ENCODE measurements at places on chromosomes 4 and X.

DNA sequence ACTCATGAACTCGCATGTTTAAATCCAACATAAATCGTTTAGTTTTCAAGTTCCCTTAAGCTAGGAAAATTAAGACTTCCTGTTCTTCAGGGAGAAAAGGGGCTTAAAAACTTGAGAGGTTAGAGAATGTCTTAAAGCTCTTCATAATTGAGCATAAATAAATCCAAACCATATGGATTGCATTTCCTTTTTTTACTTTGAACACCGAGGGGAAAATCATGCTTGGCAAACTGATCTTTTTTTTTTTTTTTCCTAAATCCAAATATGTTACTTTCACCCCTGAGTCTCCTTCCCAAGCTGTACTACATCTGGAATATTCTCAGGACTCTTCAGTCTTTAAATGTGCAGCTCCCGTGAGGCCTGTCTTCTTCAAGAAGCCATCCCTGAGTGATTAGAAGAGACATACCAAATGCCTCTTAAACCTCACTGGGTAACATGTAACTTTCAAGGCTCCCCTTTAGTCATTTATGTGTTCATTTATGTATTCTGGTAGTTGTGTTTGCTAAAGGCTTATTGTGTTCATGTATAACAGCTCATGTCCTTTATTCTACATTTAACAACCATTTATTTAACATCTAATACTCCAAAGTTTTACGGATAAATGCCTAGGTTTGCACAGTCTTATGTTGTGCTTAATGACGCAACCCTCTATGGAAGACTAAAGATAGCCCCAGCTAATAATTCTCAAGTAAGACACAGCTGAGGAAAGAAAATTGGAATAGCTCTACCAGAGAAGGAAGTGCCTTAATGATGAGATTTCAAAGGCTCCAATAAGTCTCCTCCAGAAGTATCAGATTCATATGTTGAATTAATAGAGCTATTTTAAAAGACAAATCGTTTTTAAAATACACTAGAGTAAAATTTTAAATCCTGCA, 107.0 kb downstream of the AGTR2 start:
- DNase-seq, result no peak

DNA sequence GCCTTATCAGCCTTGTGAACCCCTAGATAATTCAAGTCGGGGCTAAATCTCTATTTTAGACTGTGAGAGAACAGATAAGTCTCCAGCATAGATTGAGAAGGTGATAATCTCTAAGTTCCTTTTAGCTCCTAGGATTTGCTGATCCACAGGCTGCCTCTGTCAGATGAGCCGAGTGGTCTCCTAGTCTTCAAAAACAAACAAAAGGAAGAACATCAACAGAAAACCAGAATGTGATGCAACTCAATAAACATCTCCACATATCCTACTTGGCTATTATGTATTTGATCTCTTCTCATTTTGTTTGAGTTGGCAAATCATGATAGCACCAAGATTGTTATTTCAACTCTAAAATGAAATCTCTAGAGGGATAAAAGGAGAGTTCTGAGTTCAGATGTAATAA, 88.4 kb upstream of the SLC7A11 start:
- no peak for DNase-seq

DNA sequence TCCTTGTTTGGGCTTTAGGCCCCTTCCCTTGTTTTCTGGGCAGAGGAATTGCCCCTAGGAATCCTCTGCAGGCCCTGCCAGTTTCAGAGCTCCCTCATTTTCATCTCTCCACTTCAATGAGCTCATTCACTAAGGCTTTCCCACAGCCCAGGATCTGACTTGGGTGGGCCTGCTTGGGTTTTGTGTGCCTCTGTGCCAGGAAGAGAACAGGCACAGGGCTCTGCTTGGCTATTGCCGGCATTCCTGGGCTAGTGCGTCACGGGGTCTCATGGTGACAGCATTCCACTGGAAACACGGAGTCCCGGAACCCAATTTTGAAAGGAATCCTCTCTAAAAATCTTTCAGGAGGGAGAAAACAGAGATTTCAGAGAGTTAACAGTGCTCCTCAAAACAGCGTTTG, 150.5 kb downstream of the VCX3A start:
- DNase-seq, result no peak

GRCh38 chr4:121189326-121190215, 25.4 kb upstream of the TNIP3 start:
- DNase-seq, result no peak

DNA sequence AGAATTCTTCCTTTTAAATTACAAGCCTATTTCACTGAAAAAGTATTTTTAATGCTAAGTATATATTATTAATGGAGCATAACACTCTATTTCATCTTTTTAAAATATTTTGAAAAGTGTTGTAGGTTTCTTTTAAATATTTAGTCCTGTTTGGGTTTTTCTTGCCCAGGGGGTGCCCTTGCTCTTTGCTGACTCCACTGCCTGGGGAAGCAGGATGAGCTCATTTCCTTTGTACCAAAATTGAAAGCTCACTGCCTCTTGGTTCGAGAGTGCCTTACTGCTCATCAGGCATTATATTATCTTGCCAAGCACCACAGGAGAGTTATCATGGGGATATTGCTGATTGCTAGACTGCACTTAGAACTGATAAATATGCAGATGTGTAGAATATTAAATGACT, 819.2 kb downstream of the PCDH18 start:
- no peak for DNase-seq

GRCh38 chr4:80070880-80071603, 2.0 kb downstream of the ANTXR2 start:
- DNase-seq, result no peak

GRCh38 chrX:71367396-71367795, 1.2 kb downstream of the TAF1 start:
- no peak for DNase-seq

GRCh38 chr4:26412381-26413372, 77.6 kb downstream of the CCKAR start:
- no peak for DNase-seq

- DNase-seq, result no peak
Observed at GRCh38 chr4:154024097-154024694, 235.3 kb upstream of the SFRP2 start.

GRCh38 chr4:89113415-89113814, 2.1 kb downstream of the TIGD2 start:
- DNase-seq, result no peak

DNA sequence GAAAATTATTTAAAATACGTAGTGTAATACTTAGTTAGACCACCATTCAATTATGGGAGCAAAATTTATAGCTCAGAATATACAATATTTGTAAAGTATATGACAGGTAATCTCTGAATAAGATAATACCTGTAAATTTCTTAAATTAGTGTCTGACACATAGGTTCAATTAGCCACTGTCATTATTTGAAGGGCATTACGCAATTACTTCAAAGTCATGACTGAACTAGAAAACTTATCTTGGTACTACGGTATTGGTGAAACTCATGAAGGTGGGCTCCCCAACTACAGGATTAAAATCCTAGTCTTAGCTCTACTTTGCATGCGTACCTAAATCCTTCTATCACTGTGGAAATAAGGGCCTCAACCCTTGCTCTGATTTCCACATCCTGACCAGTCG, 860.7 kb downstream of the PCDH19 start:
- DNase-seq, result no peak

GRCh38 chrX:63920875-63921274, 135.9 kb upstream of the ARHGEF9 start:
- DNase-seq, result no peak

DNA sequence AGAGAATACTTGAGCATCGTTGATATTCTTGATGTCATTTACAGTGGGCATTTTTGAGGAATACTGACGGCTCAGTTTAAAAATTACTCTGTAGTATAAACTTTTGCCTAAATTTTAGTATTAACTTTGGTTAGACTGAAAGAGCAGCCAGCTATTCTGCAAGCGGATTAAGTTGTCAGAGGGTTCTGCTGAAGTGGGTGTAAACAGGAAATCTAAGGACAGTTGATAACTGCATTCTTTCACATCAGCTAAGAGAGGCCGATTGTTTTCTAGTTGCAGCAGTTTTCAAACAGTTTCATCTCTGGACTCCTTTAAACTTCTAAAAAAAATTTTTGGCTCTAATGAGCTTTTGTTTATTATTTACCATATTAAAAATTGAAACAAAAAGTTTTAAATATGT, 149.6 kb downstream of the RAPGEF2 start:
- DNase-seq, result no peak

DNA sequence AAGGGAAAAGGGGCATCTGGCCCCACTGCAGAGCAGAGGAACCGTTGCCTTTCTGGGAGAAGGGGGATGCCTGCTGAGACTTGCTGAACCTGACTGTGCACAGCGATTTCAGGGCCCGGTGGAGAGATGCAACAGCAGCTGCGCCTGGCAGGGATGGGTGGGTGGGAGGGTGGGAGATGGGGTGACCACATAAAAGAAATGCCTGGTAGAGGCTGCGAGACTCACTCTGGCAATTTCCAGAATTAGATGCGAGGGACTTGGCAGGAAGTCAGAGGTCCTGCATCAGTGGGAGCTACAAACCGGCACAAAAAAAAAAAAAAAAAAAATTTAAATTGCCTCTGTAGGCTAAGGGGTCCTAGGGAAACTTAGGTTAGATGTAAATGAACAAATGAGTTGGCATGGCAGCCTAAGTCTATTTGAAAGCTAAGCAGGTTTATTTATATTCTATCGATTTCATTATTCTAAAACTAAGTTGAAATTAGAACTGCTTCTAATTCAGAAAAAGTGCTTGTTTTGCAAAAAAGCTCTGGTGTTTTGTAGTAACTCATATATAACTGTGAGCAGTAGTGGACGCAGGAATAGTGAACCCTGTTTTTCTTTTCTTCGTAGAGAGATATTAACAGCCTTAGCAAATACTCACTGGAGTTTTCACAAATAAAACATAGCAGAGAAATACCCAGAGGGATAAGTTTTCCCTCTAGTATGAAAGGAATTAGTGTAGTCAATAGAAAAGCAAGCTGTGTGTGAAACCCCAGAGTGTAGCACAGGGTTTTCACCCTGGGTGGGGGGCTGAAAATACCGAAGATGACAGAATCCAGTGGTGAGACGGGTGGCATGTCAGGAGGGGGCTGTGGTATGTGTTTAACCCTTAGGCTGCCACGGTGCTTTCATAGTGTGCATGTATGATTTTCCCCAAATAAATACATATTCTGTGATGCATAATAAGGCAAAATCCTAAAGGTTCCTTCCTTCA, 130.1 kb downstream of the EGF start:
- DNase-seq, result no peak

DNA sequence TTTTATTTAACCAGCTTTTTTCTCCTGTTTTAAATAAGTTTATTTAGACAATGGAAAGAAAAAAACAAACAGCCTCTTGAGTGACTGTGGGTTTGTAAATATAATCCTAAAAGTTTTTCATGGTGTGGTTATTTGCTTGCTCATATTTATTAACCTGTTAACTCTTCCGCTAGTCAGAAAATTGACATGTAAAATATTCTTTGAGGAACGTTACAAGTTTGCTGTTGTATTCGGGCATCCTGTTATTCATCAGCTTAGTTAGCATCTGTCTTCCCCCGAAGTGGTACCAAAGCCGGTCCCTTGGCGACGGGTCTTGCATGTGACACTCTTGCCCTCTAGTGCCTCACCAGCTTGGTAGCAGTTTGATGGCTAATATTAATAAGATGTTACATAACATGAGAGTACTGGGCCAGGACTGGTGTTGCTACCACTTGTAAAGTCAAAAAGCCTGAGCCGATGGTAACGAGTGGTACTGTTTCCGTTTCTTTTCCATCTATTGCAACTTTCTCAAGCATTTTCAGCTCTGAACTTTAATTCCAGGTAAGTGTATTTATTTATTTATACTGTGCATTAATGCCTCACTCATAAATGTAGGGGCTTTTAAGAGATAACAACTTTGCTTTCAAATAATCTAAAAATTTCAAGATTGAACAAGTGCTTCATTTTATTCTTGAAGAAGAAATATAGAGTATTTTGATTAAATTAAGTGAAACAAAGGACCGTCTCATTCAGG, at the start of gene NDST3:
Gene NDST3, plus strand, starts transcription at position 434 of the 733 bp plus-strand sequence. CDS start 19,425 bp downstream, outside the sequence.
- DNase-seq, result peak; percentile 45

DNA sequence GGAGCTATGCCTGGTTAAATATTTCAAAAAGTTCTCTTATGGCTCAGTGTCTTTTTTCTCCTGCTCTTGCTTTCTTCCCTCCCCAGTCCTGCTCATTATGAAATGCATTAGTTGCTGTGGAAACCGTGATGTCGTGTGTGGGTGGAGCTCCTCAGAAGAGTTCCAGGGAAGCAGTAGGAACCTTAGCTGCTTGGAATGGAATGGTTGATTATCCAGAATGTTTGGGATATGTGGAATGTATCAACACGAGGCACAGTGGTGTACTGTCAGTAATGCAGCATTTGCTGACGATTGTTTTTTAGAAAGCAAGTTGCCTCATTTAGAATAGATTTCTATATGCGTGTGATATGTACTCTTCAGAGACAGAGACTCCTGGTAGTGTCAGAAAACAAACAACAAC, 333.2 kb downstream of the ARHGAP10 start:
- no peak for DNase-seq

DNA sequence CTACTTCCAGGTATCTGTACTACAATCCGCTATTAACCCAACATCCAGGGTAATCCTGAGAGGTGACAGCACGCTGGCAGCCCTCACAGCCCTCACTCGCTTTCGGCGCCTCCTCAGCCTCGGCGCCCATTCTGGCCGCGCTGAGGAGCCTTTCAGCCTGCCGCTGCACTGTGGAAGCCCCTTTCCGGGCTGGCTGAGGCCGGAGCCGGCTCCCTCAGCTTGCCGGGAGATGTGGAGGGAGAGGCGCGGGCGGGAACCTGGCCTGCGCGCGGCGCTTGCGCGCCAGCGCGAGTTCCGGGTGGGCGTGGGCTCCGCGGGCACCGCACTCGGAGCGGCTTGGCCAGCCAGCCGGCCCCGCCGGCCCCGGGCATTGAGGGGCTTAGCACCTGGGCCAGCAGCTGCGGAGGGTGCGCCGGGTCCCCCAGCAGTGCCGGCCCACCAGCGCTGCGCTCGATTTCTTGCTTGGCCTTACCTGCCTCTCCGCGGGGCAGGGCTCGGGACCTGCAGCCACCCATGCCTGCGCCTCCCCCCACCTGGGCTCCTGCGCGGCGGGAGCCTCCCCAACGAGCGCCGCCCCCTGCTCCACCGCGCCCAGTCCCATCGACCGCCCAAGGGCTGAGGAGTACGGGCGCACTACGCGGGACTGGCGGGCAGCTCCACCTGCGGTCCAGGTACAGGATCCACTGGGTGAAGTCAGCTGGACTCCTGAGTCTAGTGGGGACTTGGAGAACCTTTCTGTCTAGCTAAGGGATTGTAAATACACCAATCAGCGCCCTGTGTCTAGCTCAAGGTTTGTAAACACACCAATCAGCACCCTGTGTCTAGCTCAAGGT, 87.3 kb downstream of the PRSS12 start:
- no peak for DNase-seq

- no peak for DNase-seq
Observed at GRCh38 chr4:38343608-38344007, 320.4 kb upstream of the KLF3 start.

- no peak for DNase-seq
Observed at GRCh38 chr4:145285928-145286327, 105.5 kb upstream of the OTUD4 start.
